ENCODE measurements at places on chromosomes 3 and 15. TPM values are rescaled to one million over a fixed set of nuclear protein-coding genes. Genes with fewer than 3 reads are reported as not detected.
A peak's percentile ranks its signal among the peaks of the same experiment; 100 is the strongest.

GRCh38 chr3:32285891-32286290 lies 47.4 kb downstream of the CMTM8 start:
- no peak for DNase-seq

GRCh38 chr3:189941679-189942078 lies 179.0 kb downstream of the P3H2 start:
- peak; percentile 74 for DNase-seq

- DNase-seq = no peak
These were observed 205.9 kb downstream of the TNIK start for GRCh38 chr3:171254315-171254714.

IQCH gene
- 7.0 TPM for total RNA-seq
